ENCODE measurements at places on chromosomes 2 and 18.

DNA sequence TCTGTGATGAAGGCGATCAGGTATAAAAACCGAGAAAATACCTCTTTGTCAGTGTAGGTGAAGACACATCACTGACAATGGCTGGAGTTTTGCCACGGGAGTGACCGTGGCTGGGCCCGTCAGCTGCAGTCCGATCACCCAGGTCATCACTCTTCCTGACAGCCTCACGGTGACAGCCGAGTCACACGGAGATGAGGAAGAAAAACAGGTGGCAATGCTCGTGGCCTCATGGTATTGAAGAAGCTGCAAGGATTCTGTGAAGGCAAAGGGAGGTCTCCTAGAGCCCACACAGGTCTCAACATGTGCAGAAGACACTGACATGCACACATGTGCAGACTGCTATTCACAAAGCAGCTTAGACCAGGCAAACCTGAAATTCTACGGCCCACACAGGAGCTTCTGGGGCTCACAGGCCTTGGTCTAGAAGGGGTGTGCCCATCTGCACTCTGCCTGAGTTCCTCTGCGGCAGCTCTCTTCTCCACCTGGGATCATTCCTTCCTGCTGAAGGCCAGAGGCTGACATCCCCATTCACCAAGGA, 7.4 kb downstream of the COPS9 start:
- DNase-seq, result peak; percentile 14

DNA sequence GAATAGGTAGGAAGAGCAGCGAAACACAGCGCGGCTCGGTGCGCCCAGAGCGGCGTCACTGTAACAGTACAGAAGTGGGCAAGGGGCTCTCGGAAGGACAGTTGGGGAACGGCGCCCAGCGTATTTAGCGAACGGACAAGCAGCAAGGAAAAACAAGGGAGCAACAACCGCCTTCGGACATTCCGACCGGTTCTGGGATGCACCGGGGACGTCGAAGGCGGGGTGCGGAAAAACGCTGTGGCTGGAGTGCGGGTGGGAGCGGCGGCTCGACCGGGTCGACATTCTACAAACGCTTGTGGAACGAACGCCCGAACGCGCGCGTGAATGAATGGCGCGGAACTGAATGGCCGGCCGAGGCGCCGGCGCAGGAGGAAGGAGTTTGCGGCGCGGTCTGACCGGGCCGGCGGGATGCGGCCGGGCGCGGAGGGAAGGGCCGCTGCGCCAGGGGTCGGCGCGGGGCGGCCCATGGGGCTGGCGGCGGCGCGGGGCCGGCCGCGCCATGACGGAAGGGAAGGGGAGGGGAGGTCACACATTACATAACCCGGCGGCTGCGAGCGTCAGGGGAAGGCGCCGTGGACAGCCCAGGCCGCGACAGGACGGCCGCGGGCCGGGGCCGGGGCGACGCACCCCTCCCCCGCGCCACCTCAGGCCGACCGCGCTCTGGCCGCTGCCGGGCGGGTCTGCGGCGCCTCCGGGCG, 605 bp downstream of the REV1 start:
- peak; percentile 79 for DNase-seq

GRCh38 chr2:58708565-58708964, 467.4 kb upstream of the FANCL start:
- no peak for DNase-seq

DNA sequence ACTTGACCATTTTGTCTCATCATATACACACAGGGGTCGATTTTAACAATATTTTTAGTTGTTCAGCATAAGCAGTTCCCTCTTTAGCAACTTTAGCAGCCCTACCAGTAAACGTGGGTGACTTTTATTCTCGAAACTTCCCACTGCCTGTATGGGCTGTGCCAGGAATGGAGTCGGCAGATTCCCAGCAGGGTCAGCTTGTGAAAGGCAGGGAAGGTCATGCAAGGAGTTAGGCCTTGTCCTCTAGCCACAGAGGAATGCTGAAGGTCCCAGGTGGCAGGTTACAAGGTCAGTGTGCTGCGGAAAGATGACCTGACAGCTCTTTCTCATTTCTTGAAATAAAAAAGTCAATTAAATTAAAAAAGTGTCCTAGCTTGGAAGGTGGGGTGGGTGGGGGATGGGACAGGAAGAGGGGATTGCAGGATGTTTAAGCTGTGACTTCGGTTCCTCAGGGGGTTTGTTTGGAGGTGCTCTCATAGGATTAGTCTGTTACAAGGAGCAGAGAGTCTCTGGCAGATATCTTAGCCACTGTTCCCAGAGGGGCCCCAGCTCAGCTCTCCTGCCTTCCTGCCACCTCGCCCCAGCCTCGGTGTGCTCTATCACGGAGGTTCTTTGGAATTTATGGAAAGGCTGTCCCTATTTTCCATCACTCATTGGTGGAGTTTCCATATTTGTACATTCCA, 21.4 kb downstream of the DRC1 start:
- DNase-seq, result no peak

- DNase-seq, result no peak
Measured at GRCh38 chr2:160747501-160748170, 254.0 kb upstream of the RBMS1 start.
